ENCODE measurements at places on chromosomes 2 and 18.

GRCh38 chr2:127104166-127104660 lies 2.7 kb downstream of the BIN1 start:
- DNase-seq, result no peak

DNA sequence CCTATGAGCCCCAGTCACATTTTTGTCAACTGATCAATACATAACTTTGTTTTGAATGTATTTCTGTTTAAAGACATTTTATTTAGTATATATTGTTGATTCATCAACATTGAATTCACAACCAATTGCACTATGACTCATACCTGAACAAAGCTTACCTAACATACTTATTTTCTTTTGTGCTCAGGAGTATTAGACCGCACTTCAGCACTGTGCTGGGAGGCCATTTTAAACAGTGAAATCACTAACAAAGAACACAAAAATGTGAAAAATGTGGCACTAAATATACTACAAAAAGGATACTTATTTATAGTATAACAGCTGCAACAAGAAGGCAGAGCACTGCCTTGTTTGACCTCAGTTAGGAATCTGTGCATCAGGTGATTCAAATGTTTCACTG lies 12.4 kb upstream of the IFIH1 start:
- no peak for DNase-seq

DNA sequence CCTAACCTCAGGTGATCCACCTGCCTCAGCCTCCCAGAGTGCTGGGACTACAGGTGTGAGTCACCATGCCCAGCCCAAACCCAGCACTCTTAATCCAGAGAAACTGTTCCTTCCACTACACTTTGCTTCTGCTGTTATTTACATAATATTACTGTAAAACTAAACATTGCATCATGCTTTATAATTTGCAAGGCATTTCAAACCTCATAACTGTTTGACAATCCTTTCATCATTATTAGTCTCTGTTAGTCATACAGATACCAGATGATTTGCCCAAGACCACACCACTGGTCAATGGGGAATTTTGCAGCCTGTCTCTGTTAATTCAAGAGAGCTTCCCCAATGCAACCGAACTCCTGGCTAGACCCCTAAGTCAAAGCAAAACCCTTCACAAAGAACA lies 338.3 kb downstream of the ALK start:
- peak; percentile 32 for DNase-seq

- DNase-seq, result no peak
These were observed 1502.4 kb upstream of the PIK3C3 start for GRCh38 chr18:40452599-40452998.

GRCh38 chr18:41731884-41732283 lies 223.2 kb upstream of the PIK3C3 start:
- no peak for DNase-seq

- no peak for DNase-seq
These were observed 45.5 kb downstream of the FMNL2 start for GRCh38 chr2:152380261-152381055.

GRCh38 chr2:156031121-156031520 lies 301.4 kb downstream of the NR4A2 start:
- no peak for DNase-seq

GRCh38 chr2:55839182-55839819 lies 84.3 kb downstream of the EFEMP1 start:
- DNase-seq, result no peak

GRCh38 chr2:168482269-168482668 lies 26.2 kb downstream of the CERS6 start:
- no peak for DNase-seq

- peak; percentile 27 for DNase-seq
These were observed 130.2 kb downstream of the ARHGAP15 start for GRCh38 chr2:143259368-143259958.

GRCh38 chr18:50797142-50797541 lies 22.7 kb downstream of the MRO start:
- no peak for DNase-seq

DNA sequence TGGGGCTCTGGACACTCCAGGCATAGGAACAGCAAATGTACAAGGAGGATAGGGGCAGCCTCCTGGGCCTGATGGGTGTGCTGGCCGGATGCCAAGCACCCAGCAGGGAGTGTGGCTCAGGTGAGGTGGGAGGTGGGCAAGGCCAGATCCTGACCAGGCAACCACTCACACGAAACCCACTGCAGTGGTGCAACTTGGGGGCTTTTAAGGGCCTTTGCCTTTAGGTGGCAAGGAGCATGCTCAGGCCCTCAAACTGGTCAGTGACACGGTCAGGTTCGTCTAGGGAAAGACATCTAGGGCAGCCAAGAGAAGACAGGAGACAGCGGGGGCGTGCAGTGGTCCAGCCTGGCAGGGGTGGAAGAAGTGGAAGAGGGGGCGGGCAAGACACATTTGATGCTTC lies 18.4 kb upstream of the TEX51 start:
- DNase-seq, result no peak

DNA sequence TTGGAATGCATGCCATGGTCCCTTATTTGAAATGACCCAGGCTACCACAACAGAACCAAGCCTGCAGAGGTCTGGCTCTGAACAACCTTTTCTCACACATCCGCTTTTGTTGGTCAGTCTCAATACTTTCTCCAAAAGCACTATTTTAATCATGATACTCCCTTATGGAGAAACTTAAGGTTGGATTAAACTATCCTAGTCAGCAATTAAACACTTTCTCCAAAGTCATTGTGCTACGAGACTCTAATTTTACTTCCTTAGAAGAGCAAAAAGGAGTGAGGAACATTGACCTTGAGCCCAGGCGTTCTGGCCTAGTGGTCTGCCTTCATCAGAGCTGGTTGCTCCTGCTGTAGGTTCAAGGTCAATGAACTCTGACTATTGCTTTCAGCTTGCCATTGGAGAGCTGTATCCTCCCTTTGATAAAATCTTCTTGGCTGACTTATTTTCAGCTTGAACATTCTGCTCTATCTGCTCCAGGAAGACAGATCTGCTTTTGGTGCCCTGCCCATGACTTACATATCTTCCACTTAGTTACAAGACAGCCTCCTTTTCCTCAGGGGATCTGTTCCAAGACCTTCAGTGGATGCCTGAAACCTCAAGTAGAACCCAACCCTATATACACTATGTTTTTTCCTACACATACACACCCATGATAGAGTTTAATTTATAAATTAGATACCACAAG lies 91.2 kb downstream of the NCKAP5 start:
- no peak for DNase-seq

DNA sequence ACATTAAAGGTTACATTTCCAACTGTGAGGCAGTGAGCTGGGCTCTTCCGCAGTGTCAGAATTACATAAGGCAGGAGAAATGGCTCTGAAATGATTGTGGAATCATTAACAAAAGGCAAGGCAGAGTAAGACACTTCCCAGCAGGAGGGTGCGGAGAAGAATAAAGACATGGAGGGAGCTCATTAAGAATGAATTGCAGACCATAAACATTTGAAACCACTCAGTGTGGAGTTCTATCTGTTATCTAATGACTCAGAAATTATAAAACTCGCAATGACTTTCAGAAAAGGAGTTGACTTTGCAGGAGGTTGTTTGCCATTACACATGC lies 77.0 kb downstream of the SMIM21 start:
- DNase-seq, result no peak

GRCh38 chr2:51093016-51093415 lies 61.1 kb upstream of the NRXN1 start:
- no peak for DNase-seq

DNA sequence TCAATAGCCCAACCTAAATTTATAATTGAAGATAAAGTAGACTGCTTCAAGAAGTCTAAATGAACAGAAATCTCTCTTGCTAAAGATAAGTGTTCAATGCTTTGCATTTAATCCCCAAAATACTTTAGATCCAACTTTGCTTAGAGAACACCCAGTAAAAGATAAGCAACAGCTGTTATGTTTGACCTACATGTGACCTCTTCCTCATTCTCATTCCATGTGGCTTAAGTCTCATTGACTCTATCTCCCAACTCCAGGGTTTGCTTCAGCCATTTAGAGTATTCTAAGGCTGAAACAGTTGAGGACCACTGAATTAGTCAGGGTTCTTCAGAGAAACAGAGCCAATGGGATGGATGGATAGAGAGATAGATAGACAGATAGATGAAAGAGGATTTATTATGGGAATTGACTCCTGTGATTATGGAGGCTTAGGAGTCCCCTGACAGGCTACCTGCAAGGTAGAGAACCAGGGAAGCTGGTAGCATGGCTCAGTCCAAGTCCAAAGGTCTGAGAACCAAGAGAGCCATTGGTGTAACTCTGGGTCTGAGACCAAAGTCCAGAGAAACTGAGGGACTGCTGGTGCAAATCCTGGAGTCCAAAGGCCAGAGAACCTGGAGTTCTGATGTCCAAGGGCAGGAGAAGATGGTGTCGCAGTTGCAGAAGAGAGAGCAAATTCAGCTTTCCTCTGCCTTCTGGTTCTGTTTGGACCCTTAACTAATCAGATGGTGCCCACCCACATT lies 32.1 kb downstream of the CRYGD start:
- DNase-seq, result no peak

DNA sequence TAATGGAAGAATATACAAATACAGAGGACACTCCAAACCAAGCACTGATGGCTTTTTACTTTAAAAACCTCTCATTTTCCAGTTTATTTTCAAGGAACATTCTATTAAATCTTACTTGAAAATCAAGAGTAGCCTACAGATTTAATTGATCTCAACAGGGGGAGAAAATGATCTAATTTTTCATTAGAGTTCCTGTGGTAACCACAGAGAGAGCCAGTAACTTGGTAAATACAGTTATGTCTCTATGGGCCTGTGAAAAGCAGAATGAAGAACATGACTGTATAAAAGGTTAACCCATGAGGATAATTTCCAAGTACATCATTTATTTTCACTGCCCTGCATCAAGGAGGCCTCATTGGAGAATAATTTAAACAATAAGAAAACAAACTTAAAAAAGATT lies 39.8 kb upstream of the ITPRID2 start:
- no peak for DNase-seq

DNA sequence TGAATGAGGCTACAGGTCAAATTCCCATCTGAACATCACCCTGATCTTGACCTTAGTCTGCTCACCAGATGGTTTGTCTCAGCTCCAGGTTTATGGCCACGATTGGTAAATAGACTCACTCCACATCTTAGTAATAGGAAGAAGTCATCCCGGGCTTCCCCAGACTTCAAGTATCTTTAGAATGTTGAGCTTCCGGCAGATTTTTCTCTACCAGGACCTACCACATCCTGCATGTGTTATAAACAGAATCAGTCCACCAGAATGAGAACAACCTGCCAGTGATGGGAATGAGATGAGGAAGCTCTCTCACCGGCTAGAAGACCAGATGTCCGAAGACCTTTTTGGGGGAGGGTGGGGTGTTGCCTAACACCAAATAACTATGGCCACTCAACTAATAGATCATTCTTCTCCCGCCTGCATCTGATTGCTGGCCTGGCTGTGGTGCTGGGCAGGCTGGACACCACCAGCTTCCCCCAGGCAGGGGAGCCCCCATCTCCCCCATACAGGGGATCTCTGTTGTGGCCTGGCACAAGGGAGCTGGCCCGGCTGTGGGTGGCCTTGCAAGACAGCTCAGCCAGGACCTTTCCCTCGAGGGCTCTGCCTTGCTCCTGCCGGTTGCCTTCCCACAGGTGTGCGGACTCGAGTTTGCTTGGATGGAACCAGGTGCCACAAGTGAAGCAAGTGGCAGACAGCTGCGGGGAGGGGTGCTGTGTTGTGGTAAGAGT lies 88.5 kb downstream of the SH3RF3 start:
- DNase-seq, result peak; percentile 91

DNA sequence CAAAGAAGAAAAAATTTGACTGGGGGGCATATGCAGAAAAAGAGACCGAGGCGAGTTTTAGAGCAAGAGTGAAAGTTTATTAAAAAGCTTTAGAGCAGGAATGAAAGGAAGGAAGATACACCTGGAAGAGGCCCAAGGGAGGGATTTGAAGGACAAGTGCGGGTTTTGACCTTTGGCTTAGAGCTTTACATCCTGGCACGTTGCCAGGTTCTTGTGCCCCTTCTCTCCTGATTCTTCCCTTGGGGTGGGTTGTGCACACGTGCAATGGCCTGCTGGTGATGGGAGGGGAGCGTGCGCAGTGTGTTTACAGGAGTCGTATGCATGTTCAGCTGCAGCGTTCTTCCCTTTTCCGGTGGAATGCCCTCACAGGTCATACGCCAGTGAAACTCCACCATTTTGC lies 208.8 kb downstream of the NBAS start:
- DNase-seq, result no peak

- DNase-seq, result no peak
These were observed 38.3 kb upstream of the PEX13 start for GRCh38 chr2:60979231-60979630.

DNA sequence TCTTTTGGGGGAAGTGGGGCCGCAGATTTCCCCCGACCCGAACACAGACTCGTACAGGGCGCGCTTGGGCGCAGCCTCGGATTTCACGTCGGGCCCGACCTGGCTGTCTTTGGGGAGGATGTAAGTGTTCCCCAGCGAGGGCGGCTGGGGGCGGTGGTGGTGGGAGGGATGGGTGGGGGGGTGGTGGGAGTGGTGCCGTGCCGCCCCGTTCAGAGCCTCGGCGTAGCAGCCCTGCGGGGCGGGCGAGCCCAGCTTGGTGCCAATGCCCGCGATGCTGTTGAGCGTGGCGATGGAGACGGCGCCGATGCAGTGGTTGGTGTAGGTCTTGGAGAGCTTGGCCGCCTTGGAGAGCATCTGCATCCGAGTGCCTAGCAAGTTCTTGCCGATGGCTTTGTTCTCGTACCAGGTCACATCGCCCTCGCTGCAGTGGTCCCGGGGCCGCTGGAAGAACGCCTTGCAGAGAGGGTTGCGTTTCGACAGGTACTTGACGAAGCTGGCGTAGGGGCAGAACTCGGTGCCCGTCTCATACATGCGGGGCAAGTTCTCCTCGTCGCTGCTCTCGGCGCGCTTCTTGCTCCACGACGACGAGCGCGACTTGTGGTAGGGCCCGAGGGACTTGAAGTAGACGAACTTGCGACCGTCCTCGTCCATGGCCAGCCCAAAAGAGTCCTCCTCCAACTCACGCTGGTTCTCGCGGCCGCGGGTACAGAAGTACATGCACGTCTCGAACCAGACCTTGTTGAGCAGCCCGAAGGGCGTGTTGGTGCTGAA lies 1.3 kb downstream of the KCTD1 start:
- DNase-seq, result no peak

DNA sequence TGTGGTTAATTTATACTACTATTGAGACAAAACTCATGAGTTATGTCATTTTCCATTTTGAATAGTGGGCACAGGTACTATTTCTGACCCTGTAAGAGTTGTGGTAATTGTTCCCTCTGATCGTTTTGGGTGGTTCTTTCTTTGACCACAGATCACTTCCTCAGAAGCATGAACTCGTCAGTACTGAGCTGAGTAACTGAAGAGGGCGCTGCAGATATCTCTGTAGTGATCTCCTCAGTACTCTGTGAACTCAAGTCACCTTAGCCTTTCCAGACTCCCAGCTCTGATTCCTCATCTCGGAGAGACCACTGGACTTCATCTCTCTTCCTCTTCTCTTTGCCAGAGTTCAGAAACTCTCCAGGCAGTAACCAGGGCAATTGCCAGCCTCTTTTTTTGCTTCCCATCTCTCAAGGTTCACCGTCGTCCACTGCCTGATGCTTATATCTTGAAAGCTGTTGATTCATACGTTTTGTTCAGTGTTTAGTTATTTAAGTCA lies 9.4 kb upstream of the IL1RL1 start:
- no peak for DNase-seq

GRCh38 chr2:236667526-236667925 lies 97.9 kb downstream of the ACKR3 start:
- no peak for DNase-seq

- DNase-seq, result no peak
These were observed 47.2 kb downstream of the PLEK start for GRCh38 chr2:68412127-68412819.

GRCh38 chr18:52496426-52496825 lies 156.4 kb downstream of the DCC start:
- DNase-seq, result no peak

- peak; percentile 72 for DNase-seq
These were observed 478.5 kb upstream of the TNP1 start for GRCh38 chr2:217338306-217338916.

- DNase-seq, result no peak
These were observed 159.5 kb downstream of the RIF1 start for GRCh38 chr2:151569167-151569566.
